Left ventricle myocardium inferior (tissue), 1 donor: ENCODE measurements at places on chromosomes 6 and 20. TPM values are rescaled to one million over a fixed set of nuclear protein-coding genes. Genes with fewer than 3 reads are reported as not detected.

DNA sequence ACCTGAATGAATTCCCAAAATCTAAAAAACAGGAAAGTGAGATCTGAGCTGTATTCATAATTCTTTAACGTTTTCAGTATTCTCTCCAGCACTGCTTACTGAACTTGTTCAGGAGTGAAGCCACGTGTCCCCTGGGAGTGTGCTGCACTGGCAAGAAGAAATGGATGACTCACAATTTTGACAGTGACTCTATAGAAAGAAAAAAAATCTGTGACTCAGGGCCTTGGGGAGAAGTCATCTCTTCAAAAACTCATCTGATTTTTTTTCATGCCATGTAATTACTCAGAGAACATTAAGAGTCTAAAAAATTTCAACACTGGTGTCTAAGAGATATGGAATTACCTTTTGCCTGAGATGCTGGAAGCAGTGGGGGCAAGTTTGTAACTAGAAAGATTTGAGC, 39.7 kb downstream of the ANKEF1 start:
- H3K4me1 ChIP-seq, result peaks cover 25% of the 10 kb centered on the region
- H3K36me3 ChIP-seq, result no peaks in the 10 kb centered on the region
- H3K27ac ChIP-seq, result no peak overlapping the region
- peak; percentile 15 for DNase-seq

DNA sequence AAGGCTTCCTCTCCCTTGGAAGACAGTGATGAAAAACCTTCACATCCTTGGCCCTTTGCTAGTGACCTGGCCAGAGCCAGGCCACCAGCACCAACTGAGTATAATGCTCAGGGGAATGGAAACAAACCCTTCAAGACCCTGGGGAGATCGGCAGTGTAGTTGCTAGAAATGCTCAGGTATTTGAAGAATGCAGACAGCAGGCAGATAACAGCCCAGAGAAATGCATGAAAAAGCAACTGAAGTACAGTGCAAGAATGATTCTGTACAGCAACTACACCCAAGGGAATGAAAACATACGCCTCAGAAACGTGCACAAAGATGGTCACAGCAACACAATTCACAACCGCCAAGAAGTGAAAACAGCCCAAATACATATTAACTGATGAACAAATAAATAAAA, 41.1 kb downstream of the PPP1R3G start:
- H3K4me1 ChIP-seq, result peaks cover 40% of the 10 kb centered on the region
- no peaks in the 10 kb centered on the region for H3K27me3 ChIP-seq
- no peak for DNase-seq

- H3K4me3 ChIP-seq, result no peak overlapping the region
- H3K4me1 ChIP-seq, result no peaks in the 10 kb centered on the region
- no peak overlapping the region for H3K27ac ChIP-seq
- no peaks in the 10 kb centered on the region for H3K36me3 ChIP-seq
- no peak for DNase-seq
- no peaks in the 10 kb centered on the region for H3K27me3 ChIP-seq
Observed at GRCh38 chr6:152932865-152933264, 50.0 kb downstream of the FBXO5 start.

DNA sequence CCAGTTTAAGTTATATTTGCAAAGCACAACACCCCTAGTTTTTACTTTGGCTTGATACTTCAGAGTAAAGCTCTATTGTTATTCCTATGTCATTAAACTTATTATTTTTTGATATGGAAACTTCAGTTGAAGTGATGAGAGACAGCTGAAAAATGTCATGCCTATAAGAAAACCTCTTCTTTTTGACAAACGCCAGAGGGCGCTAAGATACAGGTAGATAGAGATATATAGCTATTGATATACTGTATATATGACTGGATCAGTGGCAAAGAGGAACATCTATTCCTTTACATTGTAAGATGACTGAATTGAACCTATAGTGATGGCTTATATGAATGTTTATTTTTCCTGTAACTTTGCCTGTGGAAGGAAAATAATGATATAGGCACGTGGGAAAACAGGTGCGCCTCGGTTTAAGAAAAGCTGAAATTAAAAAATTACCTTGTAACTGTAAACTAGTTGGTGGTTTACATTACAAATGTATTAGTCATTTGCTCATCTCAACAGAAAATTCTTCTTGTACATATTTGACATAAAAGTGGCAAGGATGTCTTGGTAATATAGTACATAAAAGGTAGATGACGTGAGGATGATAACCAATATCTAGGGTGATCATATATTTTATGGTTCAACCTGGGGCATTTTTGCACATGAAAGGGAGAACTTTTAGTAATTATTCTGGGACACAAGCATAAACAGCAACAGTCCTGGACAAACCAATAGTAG, 74.1 kb downstream of the LAMA4 start:
- no peaks in the 10 kb centered on the region for H3K27me3 ChIP-seq
- no peak overlapping the region for H3K4me3 ChIP-seq
- DNase-seq, result no peak

- no peaks in the 10 kb centered on the region for H3K27me3 ChIP-seq
- peak; percentile 27 for DNase-seq
- peaks cover 33% of the 10 kb centered on the region for H3K4me1 ChIP-seq
- H3K27ac ChIP-seq, result peak overlapping the region; percentile 94
- no peaks in the 10 kb centered on the region for H3K36me3 ChIP-seq
Observed at GRCh38 chr6:52994839-52995088, 320 bp downstream of the GSTA4 start.

DNA sequence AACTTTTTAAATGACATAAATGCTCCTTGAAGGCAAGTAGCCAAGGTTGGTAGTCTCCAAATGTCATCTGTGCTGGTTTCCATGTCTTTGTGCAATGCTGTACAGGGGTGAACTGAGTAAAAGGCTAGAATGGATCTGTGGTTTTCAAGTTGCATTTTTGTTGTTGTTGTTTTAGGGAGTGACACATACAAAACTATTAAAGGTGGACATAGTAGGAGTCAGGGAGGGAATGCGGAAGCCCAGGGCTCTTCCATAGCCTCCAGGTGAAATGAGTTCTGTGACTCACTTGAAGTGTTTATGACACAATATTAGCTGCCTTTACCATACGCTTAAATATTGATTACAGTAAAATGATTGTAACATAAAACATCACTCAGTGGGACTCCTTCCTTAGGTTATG, 22.5 kb upstream of the QKI start:
- no peaks in the 10 kb centered on the region for H3K27me3 ChIP-seq
- no peak overlapping the region for H3K4me3 ChIP-seq
- DNase-seq, result no peak
- peaks cover 49% of the 10 kb centered on the region for H3K4me1 ChIP-seq
- H3K36me3 ChIP-seq, result no peaks in the 10 kb centered on the region

- peaks cover 83% of the 10 kb centered on the region for H3K36me3 ChIP-seq
- peak overlapping the region; percentile 42 for H3K27ac ChIP-seq
- no peak overlapping the region for H3K4me3 ChIP-seq
- no peak for DNase-seq
- H3K4me1 ChIP-seq, result peaks cover 57% of the 10 kb centered on the region
Observed at GRCh38 chr6:33781131-33781975, 7.6 kb downstream of the LEMD2 start.

DNA sequence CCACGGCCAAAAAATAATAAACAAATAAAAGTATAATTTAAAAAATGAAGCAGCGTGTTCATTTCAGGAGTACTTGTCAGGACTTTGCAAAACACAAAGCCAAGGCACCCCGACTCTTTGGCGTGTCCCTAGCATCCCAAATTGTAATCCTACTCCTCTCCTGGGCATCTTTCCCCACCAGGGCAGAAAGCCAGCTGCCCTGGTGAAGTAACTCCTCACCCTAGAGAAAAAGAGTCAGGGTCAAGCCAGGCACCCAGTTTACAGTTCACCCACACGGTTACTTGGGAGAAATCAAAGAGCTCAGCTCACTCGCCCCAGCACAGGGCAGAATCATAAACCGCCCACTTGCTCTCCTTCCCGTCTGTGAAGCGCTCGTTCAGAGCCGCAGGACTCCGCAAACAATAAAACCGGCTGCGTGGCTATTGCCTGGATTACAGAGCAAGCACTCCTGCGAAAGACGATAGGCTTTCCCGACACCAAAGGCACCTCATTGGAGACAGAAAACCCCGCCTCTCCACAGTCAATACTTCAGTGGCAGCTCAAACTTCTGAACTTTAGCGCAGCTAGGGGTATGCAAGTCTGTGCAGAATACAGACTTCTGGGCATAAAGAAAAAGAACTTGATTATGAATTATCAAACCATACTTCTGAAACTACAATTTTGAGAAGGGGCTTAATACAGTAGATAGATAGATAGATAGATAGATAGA, 73.0 kb upstream of the NHSL1 start:
- peak; percentile 61 for DNase-seq
- peaks cover 38% of the 10 kb centered on the region for H3K4me1 ChIP-seq
- peak overlapping the region; percentile 86 for H3K27ac ChIP-seq
- no peaks in the 10 kb centered on the region for H3K36me3 ChIP-seq

DNA sequence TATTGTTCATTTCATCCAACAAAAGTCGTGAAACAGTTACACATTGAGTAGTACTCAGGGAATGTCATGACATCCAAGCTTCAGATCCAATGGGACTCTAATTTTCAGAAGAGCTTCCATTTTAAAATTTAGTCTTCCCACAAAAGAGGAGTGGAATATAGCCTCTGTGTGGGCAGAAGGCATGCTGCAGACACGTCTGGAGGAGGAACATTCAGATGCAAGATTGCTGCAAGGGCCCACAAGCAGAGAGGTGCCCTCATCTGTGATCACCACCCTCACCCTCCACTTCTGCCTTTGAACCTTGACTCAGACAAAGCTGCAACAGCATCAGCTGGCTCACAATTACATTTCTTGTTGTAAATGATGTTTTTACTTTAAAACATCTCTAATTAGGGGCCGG, 29.9 kb downstream of the NRN1 start:
- peaks cover 11% of the 10 kb centered on the region for H3K4me1 ChIP-seq
- no peak overlapping the region for H3K27ac ChIP-seq
- H3K36me3 ChIP-seq, result no peaks in the 10 kb centered on the region
- DNase-seq, result no peak
- H3K27me3 ChIP-seq, result peaks cover 26% of the 10 kb centered on the region
- H3K4me3 ChIP-seq, result no peak overlapping the region

DNA sequence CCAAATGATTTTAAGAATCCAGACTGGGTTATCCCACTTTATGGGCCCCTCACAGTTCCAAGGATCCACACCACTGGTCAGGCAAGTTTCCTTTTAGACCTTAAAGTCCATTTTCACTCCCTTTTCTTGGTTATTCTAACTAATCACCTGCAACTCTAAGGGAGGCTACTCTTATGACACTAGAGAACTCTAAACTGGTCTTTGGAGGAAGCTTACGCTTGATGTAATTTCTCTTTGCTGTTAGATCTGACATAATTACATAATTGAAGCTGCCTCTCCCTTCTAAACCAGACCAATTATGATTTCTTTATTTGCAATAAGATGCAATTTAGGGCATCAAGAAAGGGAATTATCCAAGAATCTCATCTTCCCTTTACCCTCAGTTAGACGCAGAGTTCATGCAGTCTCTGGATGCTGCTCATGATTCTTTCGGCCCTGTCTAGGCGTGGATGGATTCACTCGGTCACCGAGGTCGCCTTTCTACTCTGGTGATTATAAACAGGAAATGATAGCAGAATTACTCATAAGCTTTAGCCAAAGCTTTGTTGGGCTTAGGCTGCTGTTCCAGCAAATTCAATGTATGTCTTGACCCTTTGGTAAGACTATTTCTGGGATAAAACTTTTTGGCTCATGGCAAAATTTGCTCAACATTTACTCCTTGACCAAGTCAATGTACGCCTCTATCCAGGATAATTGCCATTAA, 166.4 kb upstream of the PRND start:
- H3K36me3 ChIP-seq, result no peaks in the 10 kb centered on the region
- peaks cover 14% of the 10 kb centered on the region for H3K27me3 ChIP-seq
- H3K4me1 ChIP-seq, result no peaks in the 10 kb centered on the region
- no peak overlapping the region for H3K27ac ChIP-seq

- peak overlapping the region; percentile 96 for H3K4me3 ChIP-seq
- no peaks in the 10 kb centered on the region for H3K27me3 ChIP-seq
- peak; percentile 70 for DNase-seq
- H3K36me3 ChIP-seq, result no peaks in the 10 kb centered on the region
Observed at GRCh38 chr6:151389618-151390275, 1.6 kb downstream of the ZBTB2 start.

GRCh38 chr6:146503096-146503495, 40.5 kb upstream of the RAB32 start:
- H3K27ac ChIP-seq, result no peak overlapping the region
- no peak overlapping the region for H3K4me3 ChIP-seq
- DNase-seq, result no peak
- H3K4me1 ChIP-seq, result no peaks in the 10 kb centered on the region
- no peaks in the 10 kb centered on the region for H3K27me3 ChIP-seq

DNA sequence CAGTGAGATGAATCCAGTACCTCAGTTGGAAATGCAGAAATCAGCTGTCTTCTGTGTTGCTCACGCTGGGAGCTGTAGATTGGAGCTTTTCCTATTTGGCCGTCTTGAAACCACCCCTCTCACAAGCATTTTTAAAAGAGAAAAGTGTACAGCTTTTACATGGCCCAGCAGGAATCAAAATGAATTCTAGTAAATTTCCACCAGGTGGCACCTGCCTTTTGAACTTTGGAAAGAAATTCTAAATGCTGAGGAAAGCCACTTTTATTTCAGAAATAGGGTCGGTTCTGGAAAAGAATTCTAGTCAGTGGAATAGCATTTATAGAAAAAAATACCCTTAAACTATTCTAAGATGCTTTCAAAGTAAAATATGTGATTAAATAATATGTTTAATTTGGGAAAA, 647.8 kb downstream of the CD109 start:
- no peak overlapping the region for H3K4me3 ChIP-seq
- H3K27ac ChIP-seq, result no peak overlapping the region
- H3K4me1 ChIP-seq, result no peaks in the 10 kb centered on the region

GRCh38 chr6:165833355-165833754, 170.3 kb upstream of the PDE10A start:
- H3K4me1 ChIP-seq, result peaks cover 28% of the 10 kb centered on the region
- H3K27ac ChIP-seq, result no peak overlapping the region
- DNase-seq, result no peak

GRCh38 chr20:23115822-23116221, 29.7 kb upstream of the CD93 start:
- peak overlapping the region; percentile 34 for H3K27ac ChIP-seq
- H3K4me1 ChIP-seq, result peaks cover 39% of the 10 kb centered on the region
- peaks cover 5% of the 10 kb centered on the region for H3K27me3 ChIP-seq
- H3K4me3 ChIP-seq, result no peak overlapping the region
- no peak for DNase-seq

DNA sequence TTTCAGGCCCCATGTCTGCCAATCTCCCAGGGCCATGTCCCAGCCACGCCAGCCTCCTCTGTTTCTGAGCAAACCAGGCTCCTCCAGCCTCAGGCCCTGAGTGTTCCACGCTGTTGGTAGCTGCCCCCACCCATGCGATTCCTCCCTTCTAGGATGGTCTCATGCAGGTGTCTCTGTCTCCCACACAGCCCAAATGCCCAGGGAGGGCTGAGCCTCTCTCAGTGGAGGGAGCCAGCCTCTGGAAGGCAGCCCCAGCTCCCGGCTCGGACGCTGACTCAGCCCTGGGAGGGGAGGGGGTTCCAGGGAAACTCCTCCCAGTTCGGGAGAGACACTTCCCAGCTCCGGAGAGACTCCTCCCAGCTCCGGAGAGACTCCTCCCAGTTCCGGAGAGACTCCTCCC, 122.9 kb upstream of the AFDN start:
- H3K27ac ChIP-seq, result no peak overlapping the region
- H3K27me3 ChIP-seq, result peaks cover 2% of the 10 kb centered on the region
- DNase-seq, result no peak
- H3K4me3 ChIP-seq, result no peak overlapping the region
- peaks cover 21% of the 10 kb centered on the region for H3K4me1 ChIP-seq

The RIMS4 gene
- total RNA-seq, result 0.11 TPM

The WFDC12 gene
- not detected for total RNA-seq

The GNRH2 gene
- not detected for total RNA-seq

The SLC32A1 gene
- not detected for total RNA-seq

The CD164 gene
- 93.3 TPM for total RNA-seq

The TRIM10 gene
- total RNA-seq, result not detected

The ZFP57 gene
- total RNA-seq, result not detected
